ENCODE measurements at places on chromosomes 3 and 15.

DNA sequence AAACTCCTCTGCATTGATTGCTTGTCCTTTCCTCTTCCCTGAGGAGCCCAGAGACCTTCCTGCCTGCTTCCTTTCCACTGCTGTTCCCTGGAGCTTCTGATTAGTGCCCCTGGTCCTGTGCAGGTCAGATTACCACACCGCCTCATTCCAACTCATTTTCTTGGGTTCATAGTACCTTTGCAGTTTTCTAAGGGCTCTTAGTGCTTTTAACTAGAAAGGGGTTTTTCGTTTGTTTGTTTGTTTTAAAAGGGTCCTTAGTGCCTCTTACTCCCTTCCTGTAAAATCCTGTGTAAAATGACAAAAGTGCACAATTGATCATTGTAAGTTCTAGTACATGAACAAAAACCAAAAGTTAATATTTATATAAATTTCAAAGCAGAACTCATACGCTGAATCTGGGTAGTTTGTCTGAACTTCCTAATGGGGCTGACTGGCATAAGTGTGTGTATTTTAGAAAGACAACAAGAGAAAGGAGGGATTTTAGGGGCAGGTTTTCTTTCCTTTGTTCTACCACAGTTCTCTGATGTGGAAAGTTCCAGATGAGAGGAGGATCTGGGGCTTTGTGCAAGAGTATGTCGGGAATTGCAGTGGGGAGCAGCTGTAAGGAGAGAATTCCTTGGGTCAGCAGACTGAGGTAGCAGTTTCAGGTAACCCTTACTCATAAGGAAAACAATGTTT is 30.6 kb downstream of the SNRK start:
- DNase-seq, result no peak

DNA sequence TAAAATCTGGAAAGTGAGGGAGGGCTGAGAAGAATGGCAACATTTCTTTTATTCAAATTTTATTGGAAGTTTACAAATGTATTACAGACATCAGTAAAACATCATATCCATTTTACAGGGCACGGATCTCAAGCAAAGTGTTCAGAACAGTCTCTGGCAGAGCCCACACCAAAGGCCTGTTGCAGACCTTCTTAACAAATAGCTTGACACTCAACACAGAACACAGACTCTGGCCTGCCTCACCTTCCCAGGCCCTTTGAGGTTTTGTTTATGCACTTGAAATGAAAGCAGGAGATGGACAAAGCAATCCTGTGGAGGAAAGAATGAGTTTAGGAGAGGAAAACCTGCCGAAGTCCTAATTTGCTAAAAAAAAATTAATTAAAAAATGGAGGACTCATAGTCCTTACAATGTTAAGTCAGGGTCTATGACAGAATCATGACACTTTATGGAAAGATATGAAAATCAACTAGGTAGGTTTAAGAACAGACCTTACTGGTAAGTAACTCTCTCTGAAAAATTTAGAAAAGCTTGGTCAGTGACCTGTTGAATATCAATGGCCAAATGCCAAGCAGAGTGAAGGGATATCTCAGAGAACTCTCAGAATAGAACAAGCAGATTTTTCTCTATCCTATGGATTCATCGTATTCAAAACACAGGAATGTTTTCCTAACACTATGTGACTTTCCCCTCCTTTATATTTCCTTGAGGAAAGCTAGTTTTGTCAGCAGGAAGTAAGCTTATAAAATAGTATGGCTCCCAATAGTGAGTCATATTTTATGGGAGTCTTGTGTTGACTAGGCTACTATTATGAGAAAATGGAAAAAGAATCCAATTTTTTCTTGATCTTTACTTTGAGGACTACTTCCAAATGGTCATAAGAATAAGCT is 70.8 kb upstream of the PSMD6 start:
- no peak for DNase-seq

GRCh38 chr15:59372352-59373211 is at the start of gene MYO1E:
Gene MYO1E, minus strand, starts transcription at chr15:59372871. Its CDS starts 371 bp downstream, at chr15:59372500.
- DNase-seq, result no peak

DNA sequence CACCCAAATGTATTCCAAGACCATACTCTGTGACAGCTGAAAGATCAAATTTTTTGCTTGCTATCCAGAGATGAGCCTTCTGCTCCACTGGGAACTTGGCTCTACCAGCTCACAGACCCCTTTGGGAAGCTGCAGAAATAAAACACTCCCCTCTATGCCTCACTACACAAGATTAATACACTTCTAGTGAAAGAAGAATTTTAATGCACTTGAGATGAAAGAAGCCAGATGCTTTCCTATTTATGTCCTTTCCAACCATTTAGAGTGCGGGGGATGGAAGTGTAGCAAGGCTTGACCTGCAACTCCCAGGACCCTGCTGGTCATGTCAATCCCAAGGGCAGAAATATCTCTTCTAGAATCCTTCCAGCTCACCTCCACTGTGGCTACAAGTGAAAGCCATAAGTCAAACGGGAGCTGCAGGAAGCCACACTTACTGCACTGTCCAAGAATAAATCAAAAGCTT is 34.7 kb downstream of the ANXA2 start:
- no peak for DNase-seq

DNA sequence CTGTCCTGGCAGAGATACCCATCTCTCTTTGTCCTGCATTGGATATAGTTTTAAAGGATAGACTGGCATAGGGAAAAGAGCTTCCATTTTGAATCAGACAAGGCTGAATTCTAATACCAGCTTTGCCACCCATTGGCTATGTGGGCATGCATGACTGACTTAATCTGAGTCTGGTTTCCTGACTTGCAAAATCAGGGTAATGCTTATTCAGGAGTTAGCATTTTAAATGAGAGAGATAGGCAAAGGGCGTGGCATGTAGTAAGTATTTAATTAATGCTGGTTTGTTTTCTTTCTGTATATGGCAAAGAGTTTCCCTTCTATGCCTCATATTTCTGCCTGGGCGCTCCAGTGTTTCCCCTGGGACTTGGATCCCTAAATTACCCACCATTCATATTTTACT is 492.9 kb downstream of the IGSF11 start:
- no peak for DNase-seq

- no peak for DNase-seq
These were observed 84.4 kb downstream of the THSD4 start for GRCh38 chr15:71199384-71200351.

DNA sequence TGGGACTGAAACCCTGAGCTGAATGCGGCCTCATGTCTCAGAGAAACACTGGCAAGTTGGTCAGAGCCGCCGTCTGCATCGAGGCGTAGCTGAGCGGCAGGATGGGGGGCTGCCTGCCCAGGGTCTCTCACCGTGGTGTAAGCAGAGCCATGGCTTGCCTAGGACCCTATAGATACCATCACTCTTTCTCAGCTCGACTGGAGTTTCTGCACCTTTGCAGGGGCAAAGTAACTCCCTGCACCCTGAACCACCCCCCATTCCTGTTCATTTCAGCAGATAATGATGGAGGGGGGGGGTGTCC is 28.4 kb upstream of the NR2E3 start:
- no peak for DNase-seq

- no peak for DNase-seq
These were observed 121.5 kb downstream of the IGF1R start for GRCh38 chr15:98769867-98770266.

DNA sequence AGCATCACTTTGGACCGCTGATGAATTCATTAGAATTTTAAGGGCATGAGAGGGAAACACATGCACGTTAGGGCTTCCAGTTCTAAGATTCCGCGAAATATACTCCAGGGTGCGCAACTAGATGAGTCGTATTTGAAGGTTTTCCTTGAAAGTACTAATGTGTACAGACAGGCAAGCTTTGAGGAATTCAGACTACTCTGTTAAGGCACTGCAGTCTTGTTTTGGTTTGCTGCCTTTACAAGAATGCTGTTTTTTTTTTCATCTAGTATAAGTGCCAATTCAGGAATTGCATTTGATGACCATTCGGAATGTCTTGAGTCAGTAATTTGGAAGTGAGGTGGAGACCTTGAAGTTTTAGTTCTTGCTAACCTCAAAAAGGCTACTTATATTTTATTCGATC is 19.1 kb downstream of the TRNT1 start:
- no peak for DNase-seq

- no peak for DNase-seq
These were observed 69.1 kb upstream of the TNFAIP8L3 start for GRCh38 chr15:51163843-51164242.

DNA sequence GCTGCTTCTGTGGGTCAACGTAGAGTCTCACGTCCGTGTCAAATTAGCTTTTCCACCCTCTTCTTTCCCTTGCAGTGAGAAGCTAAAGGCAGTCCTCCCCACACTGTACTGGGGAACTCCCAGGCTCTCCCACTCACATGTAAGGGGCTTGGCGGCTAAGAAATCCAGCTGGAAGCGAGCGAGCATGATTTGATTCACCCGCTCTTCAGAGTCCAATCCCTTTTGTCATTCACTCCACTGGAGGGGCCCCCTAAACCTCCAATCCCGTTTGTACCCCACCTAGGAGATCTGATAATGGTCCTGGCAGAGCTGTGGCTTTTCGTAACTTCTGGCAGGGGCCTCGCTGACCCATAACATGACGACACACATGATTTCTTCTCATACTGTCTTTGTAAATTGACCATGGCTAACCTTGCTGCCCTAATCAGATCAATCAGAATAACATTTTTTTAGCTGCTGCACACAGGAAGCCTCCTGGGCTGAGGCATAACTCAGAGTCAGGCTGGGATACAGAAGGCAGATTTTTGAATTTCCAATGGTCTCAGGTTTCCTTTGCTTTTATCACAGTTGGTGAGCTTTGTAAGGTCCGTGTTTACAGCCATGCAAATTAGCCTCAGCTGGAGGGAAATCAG is 235.2 kb downstream of the GREM1 start:
- no peak for DNase-seq

GRCh38 chr3:49666592-49666991 is 7.6 kb upstream of the APEH start:
- no peak for DNase-seq

- DNase-seq, result no peak
These were observed 1.8 kb downstream of the PXK start for GRCh38 chr3:58334506-58334884.
